ENCODE measurements at places on chromosomes 6 and 20.

DNA sequence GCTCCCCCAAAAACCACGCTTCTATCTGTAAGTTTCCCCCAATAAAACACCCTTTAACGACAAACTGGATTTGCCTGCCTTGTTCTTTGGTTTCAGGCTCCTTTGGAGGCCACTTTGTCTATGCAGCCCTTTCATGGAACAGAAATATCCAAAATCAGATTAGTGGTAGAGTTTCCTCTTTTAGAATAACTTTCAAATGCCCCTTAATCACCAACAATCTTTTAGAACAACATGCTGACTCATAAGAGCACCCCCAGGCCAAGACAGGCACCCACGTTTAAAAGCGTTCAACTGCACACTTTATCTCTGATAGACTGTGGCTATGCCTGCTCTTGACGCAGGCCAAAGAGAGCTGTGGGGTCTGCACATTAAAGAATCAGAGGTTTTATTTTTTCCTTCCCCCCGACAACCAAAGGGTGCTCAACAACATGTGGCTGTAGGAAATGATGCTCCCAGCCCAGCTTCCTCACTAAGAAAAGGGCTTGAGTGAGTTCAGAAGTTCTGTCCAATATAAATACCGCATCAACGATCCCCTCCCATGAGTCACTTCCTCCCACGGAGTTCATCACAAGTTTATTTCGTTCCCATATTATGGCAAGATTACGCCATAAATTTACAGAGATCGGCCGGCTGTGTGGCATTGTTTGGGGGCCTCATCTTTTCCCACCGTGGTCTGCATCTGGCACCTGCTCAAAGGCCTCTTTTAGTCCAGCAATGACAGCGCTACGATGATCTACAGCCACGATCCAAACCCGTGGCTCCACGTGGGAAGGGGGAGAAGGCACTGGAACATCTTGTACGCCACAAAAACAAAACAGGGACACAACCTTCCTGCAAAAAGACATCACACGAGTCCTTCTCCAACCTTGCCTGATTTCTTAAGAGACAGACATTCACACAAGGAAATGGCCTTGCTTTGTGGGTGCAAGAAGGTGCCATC, 88.8 kb upstream of the NFATC2 start:
- DNase-seq: no peak

GRCh38 chr6:103081876-103082630, 1688.5 kb downstream of the GRIK2 start:
- DNase-seq: no peak

- no peak for DNase-seq
Observed at GRCh38 chr6:163588220-163588919, 173.9 kb downstream of the QKI start.

DNA sequence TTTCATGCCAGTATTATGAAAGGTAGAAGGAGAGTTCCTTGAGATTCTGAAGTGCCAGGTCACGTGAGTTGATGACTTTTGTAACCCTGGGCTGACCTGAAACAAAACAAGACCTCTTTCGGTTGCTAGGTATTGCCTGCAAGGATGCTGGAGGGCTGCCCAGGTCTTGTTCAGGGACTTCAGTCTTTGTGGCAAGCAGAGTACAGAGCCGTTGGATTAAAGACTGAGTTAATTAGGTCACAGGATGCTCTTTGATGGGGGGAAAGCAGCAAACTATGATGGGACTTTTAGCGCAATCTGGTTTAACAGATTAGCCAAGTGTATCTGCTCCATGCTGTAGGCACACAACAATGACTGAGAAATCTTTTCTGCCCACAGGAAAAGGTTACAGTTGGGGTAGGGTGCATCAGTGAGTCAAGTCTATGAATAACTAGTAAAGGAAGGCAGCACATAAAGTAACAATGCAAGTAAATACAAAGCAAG, 12.8 kb upstream of the ELOVL5 start:
- no peak for DNase-seq

DNA sequence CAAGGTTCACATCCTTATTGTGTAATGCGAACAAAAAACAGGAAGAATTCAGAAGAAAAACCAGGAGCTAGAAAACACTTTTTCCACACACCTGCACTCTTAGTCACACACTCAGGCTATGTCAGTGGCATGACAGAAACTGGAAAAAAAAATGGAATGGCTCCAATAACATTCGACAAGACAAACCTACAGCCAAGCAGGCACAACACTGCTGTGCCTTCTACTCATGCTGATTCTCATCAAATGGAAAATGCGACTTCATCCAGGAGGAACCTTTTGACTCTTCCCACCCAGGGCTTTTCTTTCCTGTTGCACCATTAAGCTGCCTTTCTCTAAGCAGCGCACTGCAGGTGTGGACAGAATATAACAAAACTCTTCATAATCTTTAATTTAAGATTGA, 163.2 kb upstream of the BTBD3 start:
- DNase-seq: no peak

- DNase-seq: no peak
Observed at GRCh38 chr6:17494177-17494576, 100.8 kb downstream of the CAP2 start.

- DNase-seq: no peak
Observed at GRCh38 chr20:40279390-40279789, 409.6 kb downstream of the MAFB start.

DNA sequence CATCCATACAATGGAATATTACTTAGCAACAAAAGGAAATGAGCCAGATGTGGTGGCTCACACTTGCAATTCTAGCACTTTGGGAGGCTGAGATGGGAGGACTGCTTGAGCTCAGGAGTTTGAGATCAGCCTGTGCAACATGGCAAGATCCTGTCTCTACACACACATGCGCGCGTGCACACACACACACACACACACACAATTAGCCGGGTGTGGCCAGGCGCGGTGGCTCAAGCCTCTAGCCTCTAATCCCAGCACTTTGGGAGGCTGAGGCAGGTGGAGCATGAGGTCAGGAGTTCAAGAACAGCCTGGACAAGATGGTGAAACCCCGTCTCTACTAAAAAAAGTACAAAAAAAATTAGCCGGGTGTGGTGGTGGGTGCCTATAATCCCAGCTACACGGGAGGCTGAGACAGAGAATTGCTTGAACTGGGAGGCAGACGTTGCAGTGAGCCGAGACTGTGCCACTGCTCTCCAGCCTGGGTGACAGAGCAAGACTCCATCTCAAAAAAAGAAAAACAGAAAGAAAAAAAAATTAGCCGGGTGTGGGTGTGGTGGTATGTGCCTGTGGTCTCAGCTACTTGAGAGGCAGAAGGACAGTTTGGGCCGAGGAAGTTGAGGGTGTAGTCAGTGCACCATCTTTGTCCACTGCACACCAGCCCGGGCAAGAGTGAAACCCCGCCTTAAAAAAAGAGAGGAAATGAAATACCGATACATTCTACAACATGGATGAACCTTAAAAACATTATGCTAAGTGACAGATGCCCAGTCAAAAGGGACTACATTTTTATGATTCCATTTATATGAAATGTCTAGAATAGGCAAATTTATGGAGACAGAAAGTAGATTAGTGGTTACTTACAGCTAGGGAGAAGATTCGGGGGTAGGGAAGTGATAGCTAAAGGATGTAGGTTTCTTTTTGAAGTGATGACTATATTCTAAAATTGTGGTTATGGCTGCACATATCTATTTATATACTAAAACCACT, 52.5 kb downstream of the RBL1 start:
- no peak for DNase-seq

DNA sequence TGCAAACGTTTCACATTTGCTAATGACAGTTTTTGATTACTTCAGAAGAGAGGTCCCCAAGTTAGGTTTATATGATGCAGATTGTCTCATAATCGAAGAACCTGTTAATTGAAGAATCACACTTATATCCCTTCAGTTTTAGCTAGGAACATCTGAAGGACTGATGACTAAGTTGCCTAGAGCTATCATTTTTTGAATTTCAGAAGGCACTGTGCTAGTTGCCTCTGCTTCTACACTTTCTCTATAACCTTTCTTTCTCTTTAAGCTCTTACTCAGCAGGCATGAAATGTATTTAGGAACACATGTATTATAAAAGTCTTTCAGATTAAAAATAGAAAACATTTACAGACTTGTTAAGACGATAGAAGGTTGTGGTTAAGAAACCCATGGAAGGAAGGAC, 14.4 kb upstream of the GJE1 start:
- no peak for DNase-seq

- no peak for DNase-seq
Observed at GRCh38 chr6:113343940-113344339, 513.2 kb upstream of the MARCKS start.

GRCh38 chr6:20352346-20352745, 49.3 kb upstream of the E2F3 start:
- DNase-seq: no peak

DNA sequence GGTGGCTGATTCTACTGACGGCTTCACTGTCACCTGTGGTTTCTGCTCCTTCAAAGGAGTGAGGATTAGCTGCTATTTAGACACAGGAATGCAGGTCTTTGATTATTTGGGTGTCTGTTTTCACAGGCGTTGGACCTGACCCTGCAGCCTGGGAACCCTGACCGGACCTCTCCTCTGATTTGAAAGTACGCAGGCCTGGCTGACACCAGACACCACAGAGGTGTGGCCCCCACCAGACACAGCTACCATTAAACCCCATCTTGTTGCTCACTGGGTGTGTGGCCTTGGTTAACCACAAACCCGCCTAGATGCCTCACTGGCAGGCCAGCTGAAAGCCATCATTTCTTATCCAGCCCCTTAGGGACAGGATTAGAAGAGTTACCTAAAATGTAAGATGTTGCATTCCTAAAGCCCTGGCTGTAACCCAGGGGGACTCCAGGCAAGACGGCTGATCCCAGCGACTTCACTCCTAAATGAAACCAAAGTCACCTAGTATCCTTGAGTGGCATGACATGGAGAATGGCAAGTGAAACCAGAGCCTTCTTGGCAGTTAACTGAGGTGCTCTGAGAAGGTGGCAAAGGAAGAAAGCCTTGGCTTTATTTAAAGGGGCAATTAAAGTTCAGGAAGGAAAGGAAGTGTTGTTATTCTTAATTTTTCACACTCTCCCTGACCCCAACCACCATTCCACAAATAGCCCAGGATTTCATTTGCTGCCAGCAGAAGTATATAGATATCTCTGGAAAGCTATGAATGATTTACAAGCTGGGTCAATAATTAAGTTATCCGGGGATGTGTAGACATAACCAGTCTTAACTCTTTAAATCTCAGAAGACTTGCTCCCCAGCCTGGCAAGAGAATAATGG, 169.9 kb downstream of the QRSL1 start:
- DNase-seq: no peak

GRCh38 chr6:26044140-26045064, 42.8 kb upstream of the HFE start:
- DNase-seq: no peak

DNA sequence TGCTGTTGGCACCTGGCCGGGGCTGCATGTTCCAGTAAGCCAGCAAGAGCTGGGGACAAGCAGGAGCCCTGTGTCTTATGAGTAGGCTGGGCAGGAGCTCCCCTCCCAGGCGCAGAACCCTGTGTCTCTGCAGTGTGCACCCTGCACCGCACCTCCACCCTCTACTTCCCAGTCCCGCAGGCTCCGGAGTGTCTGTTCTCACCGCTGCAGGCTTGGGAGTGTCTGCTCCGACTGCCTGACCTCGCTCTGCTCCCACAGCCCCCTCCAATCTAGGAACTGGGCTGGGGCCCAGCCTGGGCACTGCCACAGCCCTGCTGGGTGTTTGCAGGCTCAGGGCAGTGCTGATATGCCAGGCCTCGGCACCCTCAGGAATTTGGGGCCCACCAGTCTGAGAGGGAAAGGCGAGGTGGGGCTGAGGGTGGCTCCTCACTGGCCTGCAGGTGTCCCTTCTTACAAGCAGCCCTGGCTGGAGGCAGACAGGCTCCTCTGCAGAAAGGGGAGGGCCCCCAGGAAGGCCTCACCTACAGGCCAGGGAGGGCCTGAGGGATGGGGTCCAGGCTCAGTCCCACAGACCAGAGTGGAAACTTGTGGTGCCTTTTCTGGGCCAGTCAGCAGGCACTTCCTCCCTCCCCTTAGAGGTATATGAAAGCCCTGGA, 871.6 kb upstream of the GJE1 start:
- no peak for DNase-seq

GRCh38 chr6:142407685-142408273, 106.0 kb downstream of the ADGRG6 start:
- no peak for DNase-seq

GRCh38 chr20:20812136-20812535, 99.7 kb upstream of the RALGAPA2 start:
- DNase-seq: no peak

GRCh38 chr6:139625081-139625939, 250.9 kb upstream of the CITED2 start:
- no peak for DNase-seq

GRCh38 chr20:6886065-6886729, 118.7 kb downstream of the BMP2 start:
- DNase-seq: no peak

DNA sequence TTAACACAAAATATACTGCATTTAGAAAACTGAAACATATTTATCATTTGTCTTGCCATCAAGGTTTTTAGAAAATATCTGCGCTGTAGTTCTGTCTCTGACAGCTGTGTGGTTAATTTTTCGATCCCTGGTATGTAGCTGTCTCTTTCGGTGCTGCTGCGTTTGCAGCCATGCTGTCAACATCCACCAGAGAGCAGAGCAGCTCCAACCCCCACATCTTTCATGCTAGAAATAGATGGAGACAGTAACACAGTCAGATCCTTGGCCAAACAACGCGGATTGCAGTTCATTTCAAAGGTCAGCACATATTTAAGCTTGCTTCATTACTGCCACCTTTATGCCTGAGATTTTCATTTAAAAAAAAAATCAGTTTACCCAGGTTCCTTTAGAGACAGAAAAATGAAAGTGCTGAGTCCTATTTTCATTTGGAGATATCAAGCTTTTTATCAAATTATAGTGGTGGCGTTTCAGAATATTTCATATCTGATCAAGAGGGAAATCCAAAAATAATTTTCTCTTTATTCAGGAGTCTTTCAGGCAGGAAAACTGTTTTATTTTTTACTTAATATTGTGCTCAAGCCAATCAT, 157.7 kb upstream of the MMS22L start:
- no peak for DNase-seq

All from activated T-helper 1 cell treated with anti-CD3 and anti-CD28 coated beads, Interleukin-2, amount 50 U/mL, for 16 hours (primary cell).